ENCODE measurements at places on chromosomes 7 and 10.
A peak's percentile ranks its signal among the peaks of the same experiment; 100 is the strongest.

DNA sequence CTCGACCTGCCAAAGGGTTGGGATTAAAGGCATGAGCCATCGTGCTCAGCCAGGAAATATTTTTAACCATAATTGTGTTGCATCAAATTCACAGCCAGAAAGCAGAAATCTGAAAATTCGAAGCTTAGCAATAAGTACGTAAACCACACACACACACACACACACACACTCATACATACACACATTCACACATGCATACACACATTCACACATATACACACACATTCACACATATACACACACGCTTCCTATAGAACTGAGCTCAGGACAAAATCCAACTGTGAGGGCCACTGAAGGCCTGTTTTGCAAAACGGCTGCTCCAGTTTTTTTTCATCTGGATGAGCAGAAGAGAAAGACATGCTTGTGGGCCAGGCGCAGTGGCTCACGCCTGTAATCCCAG lies 25.0 kb upstream of the GTF2I start:
- DNase-seq: no peak

- DNase-seq: no peak
Measured at GRCh38 chr7:137987018-137987349, 14.9 kb downstream of the CREB3L2 start.

DNA sequence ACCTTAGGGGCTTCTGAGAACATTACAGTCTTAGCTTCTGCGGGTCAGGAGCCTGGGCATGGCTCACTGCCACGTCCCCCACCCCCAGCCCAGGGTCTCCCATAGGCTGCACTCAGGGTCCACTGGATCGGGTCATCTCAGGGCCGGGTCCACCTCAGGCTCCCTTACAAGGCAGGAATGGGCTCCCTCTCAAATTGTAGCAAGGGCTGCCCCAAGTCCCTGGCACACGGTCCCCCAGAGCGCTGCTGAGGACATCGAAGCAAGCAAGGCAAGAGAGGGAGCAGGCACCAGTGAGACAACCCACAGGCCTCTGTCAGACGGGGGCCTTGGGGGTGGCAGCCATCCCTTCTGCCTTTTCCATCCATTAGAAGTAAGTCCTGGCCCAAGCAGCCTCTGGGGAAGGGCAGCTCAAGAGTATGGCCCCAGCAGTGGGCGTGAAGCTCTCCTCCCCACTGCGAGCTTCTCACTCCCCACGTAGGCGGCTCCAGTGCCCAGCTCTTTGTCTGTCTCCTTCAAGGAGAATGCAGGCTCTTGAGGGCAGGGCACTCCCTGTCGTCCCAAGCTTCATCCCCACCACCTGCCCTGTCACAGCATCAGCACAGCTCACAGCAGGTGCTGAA lies 18.0 kb upstream of the RET start:
- no peak for DNase-seq

DNA sequence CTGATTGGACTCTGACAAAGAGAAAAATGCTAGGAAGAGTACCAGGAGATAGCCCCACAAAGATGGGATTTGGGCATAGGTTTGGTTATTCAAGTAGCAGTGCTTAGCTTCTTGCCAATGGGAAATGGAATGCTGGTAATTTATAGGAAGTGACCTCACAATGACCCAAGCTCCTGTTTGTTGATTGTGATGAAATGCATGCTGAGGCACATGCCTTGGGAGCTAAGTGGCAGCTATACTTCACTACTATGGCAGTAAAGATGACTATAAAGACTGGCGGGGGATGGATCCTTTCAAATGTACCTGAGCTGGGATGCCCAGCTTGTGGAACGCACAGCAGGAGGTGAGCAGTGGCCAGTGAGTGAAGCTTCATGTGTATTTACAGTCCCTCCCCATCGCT lies 153.8 kb downstream of the ZNF22 start:
- no peak for DNase-seq

GRCh38 chr10:30804478-30805055 lies 175.0 kb upstream of the LYZL2 start:
- DNase-seq: no peak

DNA sequence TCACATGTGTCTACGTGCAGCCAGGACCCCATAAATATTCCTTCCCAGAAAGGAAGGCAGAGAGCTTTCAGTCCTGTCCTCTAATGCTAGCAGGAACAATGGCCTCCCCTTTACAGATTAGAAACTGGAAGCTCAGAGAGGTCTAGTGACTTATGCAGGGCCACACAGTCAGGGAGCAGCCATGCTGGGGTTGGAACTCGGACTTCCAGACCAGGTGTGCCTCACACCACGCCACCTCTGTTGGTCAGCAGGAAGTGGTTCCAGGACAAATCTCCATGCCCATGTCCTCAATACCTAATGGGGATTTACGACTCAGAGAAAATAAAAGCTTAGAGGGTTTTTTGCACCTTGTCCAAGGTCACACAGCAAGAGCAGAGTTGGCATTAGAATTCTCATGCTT lies 378.9 kb downstream of the RPS24 start:
- DNase-seq: no peak

- DNase-seq: no peak
Measured at GRCh38 chr10:59582780-59583179, 126.9 kb downstream of the SLC16A9 start.

DNA sequence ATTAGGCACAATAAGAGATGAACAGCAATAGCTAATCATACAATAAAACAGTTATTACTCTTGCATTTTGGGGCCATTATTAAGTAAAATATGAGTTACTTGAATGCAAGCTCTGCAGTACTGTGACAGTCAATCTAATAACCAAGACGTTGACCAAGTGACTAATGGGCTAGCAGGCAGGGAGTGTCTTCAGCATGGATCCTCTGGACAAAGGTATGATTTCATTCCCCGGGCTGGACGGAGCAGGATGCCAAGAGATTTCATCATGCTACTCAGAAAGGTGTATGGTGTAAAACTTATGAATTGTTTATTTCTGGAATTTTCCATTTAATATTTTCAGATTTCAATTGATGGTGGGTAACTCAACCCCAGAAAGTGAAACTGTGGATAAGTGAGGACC lies 80.9 kb downstream of the SHH start:
- DNase-seq: no peak

DNA sequence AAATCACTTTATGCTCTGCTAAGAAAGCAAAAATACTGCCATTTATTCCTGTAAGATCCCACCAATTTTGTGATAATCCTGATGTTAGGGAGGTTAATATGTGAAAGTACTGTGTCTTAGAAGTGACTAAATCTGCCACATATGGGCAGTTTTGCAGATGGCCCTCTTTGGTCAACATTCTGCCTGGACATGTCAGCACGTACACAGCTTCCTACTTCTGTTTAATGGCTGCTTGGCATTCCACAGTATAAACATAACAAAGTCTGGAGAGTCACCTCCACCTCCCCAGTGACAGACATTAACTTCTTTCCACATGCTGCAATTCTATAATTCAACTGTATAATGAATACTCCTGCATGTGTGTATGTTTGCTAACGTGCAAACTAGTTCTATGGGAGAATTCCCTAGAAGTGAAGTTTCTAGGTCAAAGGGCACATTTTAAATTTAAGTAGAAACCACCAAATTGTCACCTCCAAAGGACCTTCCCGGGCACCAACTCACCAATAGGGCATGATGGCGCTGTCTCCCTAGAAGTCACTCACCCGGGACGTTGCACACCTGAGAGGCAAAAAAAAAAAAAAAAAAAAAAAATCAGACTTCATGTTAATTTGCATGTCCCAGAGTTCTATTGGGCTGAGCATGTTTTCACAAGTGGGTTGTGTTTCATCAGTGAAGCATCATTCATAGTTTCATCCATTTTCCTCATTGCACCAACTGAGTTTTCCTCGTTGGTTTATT lies 38.9 kb downstream of the MKI67 start:
- DNase-seq: no peak

DNA sequence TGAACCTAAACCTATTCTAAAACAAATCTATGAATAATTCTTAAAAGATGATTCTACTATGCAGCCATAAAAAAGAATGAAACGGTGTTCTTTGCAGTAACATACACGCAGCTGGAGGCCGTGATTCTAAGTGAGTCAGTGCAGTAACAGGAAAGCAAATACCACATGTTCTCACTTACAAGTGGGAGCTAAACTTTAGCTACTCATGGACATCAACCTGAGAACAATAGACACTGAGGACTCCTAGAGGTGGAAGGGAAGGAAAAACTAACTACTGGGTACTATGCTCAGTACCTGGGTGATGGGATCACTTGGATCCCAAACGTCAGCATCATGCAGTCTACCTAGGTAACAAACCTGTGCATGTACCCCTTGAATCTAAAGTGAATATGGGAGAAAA lies 575.0 kb upstream of the MGMT start:
- DNase-seq: no peak

GRCh38 chr10:1256432-1256725 lies 200.2 kb downstream of the WDR37 start:
- no peak for DNase-seq

- no peak for DNase-seq
Measured at GRCh38 chr7:140989068-140989467, 25.7 kb downstream of the MRPS33 start.

- DNase-seq: no peak
Measured at GRCh38 chr7:117041007-117041406, 87.7 kb downstream of the ST7 start.

- no peak for DNase-seq
Measured at GRCh38 chr10:97019213-97019844, 166.4 kb downstream of the SLIT1 start.

DNA sequence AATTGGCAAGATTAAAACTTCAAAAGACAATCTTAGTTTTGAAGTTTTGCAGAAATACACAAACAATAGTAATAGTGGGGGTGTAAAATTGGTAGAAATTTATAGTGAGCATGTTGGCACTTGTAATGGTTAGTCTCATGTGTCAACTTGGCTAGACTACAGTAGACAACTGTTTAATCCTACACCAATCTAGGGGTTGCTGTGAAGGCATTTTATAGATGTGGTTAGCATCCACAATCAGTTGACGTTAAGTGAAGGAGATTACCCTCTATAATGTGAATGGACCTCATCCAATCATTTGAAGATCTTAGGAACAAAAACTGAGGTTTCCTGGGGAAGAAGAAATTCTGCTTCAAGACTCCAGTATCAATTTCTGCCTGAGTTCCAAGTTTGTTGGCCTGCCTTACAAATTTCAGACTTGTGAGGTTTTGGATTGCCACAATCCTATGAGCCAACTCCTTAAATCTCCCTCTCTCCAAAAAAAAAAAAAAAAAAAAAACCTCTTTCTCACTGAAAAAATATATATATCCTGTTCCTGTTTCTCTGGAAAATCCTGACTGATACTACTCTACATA lies 531.6 kb upstream of the IGFBP3 start:
- DNase-seq: no peak

GRCh38 chr7:143126146-143126545 lies 5.7 kb upstream of the PIP start:
- no peak for DNase-seq

- no peak for DNase-seq
Measured at GRCh38 chr7:97439637-97440214, 292.2 kb upstream of the TAC1 start.

DNA sequence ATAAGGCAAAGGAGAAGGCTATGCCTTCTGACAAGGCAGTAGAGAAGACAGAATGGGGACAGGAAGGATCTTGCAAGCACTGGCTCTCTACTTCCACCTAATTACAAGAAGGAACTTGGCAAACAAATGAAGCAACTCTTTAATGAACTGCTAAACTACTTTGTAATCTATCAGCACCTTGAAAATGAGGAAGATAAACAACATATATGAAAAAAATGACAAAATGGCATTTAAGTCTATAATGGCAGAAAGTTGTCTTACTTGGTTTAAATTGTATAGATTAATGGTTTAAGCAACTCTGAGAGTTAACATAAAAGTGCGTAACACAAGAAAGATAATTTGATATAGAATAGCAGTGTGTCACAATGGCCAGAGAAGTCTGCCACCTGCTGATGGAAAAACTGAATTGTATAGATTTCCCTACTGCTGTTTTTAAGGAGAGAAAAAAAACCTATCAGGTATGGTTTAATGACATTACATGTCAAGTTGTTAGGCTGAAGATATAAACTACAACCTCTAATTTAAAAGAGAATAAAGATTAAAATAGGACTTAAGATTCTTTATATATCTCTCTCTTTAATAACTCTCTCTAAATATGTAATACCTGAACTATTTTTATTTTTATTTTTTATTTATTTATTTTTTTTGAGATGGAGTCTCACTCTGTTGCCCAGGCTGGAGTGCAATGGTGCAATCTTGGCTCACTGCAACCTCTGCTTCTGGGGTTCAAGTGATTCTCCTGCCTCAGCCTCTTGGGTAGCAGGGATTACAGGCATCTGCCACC lies 11.8 kb downstream of the NT5C3A start:
- no peak for DNase-seq

- DNase-seq: no peak
Measured at GRCh38 chr7:30476459-30477145, 2.0 kb downstream of the NOD1 start.

DNA sequence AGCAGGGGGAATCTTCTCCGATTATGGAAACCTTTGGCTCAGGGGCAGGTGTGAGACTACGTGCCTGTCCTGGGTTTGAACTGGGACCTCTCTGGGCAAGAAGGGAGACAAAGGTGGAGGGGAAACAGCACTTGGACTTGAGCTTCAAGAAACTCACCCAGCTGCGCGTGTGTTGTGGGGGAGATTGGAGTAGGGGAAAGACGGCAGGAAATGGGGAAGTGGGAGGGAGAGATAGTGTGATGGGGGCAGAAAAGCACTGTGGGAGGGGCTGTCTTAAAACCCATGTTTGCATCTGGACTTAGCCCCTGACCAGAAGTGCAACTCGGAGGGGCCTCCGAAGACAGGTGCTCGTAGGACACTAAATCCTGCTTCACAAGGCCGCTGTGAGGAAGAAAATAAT lies 107.0 kb downstream of the HIP1 start:
- no peak for DNase-seq

GRCh38 chr10:92813979-92814378 lies 34.3 kb upstream of the EXOC6 start:
- DNase-seq: no peak

GRCh38 chr10:103824281-103824680 lies 31.1 kb downstream of the SH3PXD2A start:
- DNase-seq: no peak

- no peak for DNase-seq
Measured at GRCh38 chr10:76466836-76467503, 1035.5 kb downstream of the LRMDA start.

GRCh38 chr7:31490796-31491314 lies 23.0 kb upstream of the ITPRID1 start:
- no peak for DNase-seq

DNA sequence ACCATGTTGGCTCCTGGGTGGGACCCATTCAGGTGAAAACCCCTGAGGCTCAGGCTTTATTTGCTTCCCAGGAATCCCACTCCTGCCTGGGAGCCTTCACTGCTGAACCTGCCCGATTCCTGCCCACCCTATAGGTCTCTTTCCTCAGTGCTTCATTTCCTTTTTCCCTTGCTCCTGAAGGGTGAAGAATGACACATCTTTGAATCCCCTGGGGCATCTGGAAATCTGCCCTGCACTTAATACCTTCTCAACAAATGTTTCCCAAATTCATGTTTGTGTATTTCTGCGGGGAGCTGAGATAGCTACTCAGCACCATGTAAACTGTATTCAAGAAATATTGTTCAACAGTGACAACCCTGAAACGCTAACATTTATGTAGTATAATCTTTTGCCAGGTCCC lies 10.3 kb upstream of the PCBD1 start:
- DNase-seq: no peak

- DNase-seq: peak; percentile 67
Measured at GRCh38 chr7:38335492-38336147, 62.2 kb upstream of the TARP start.

GRCh38 chr7:42096681-42097561 lies 140.1 kb downstream of the GLI3 start:
- DNase-seq: no peak

- DNase-seq: peak; percentile 24
Measured at GRCh38 chr10:11685787-11686218, 56.4 kb upstream of the ECHDC3 start.

All from stimulated activated CD4-positive, alpha-beta T cell treated with anti-CD3 and anti-CD28 coated beads, Interleukin-1b, Interleukin-23, amount 100 ng/mL, for 4 hours (primary cell).